ENCODE measurements at places on chromosomes 7 and 10.

DNA sequence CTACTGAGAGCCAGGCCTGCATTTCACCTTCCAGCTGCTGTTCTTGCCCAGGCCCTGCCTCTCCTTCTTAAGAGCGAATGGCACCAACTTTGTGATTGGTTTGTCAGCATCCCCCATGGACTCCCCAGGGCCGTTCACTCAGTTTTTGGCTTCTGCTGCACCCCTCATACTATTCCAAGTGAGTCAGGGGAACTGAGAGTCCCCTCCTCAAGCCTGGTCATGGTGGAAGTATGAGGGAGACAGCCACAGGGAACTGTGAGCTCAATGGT lies 62.4 kb upstream of the ANTXRL start:
- DNase-seq: no peak

DNA sequence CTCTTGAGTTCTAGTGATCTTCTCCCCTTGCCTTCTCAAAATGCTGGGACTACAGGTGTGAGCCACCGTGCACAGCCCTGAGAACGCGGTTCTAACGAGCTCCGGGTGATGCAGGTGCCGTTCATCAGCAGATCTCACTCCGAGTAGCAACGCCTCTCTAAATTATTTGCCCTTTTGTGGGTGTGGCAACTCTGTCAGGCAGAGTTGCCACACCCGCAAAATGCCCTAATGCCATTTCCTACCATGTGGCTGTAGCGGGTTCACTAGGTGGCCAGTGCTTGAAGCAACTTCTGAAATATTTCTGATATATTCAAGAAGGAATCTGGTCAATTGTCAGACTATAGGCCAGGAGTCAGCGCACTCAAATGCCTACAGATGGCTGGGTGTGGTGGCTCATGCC lies 62.9 kb upstream of the NMT2 start:
- no peak for DNase-seq

DNA sequence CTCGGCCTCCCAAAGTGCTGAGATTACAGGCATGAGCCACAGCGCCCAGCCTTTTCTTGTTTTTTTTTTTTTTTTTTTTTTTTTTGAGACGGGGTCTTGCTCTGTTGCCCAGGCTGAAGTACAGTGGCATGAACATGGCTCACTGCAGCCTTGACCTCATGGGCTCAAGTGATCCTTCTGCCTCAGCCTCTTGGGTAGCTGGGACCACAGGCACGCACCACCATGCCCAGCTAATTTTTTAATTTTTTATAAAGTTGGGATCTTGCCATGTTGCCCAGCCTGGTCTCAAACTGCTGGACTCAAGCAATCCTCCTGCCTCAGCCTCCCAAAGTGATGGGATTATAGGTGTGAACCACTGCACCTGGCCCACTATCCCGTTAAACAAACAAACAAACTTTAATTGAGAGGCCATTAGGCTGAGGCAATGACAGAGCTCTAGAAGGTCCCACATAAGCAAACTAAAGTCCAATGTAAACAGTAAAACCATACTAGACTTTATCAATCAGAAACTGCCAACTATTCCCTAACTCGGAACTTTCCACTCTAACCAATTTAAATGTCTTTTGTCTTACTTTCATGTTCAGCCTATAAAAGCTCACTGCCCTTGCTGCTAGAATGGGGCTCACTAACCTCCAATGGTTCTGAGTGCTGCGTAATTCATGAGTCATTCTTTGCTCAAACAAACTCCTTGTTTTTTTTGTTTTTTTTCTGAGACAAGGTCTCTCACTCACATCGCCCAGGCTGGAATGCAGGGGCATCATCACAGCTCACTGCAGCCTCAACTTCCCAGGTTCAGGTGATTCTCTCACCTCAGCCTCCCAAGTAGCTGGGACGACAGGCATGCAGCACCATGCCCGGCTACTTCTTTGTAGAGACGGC lies 1.9 kb downstream of the DHX32 start:
- DNase-seq: no peak

- no peak for DNase-seq
These were observed 105.8 kb downstream of the GRM8 start for GRCh38 chr7:127146746-127147536.

DNA sequence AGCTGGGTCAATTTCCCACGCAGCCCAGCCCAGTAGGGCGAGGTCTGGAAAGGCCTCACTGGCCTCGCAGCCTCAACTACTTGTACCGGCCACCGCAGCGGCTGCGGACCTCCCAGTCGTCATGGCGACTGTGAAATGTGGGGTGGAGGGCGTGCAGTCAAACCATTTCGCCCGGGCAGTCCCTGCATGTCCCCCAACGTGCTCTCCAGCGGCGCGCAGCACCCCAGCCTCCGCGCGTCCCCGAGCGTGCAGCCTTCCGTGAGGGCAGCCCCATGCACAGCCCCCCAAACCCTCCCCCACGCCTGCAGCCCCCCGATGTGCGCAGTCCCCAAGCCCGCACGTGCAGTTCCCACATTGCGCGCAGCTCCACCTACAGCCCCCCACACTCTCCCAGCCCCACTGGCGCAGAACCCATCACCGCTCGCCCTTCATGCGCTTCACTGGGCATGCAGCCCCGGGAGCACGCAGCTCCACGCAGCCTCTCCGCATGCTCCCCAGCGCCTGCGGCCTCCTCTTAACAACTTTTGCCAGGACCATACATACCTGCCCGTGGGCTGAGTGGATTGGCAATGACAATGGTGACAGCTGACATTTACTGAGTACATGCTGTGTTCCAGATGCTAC lies 34.5 kb upstream of the SFTPD start:
- no peak for DNase-seq

DNA sequence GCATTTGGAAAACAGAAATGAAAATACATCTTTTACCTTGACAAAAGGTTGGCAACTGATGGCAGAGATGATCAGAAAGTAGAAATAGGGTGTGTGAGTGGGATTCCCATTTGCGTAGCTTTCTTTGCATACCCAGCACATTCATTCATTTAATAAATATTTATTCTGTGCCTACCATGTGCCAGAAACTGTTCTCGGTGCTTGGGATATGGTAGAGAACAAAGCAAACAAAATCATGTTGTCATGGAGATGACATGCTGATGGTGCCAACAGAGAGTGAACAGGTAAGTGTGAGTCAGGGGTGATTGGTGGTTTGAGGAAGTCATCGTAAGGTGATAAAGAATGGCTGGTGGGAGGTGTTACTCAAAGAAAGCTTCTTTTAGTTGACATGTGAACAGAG lies 45.4 kb downstream of the CACNB2 start:
- DNase-seq: no peak

GRCh38 chr7:30170476-30171205 lies 35.9 kb downstream of the MTURN start:
- DNase-seq: peak; percentile 39

- DNase-seq: no peak
These were observed 75.6 kb upstream of the LYZL2 start for GRCh38 chr10:30705101-30705624.

- peak; percentile 33 for DNase-seq
These were observed 178.3 kb upstream of the KLF14 start for GRCh38 chr7:130912082-130912861.

DNA sequence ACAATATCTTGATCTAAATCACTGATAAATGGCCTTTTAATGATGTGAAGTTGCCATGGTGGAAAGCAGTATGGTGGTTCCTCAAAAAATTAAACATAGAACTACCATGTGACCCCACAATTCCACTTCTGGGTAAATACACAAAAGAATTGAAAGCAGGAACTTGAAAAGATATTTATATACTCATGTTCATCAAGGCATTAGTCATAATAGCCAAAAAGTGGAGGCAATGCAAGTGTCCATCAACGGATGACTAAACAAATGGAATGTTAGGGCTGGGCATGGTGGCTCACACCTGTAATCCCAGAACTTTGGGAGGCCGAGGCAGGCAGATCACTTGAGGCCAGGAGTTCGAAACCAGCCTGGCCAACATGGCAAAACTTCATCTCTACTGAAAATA lies 2.0 kb upstream of the DNAJC12 start:
- no peak for DNase-seq

DNA sequence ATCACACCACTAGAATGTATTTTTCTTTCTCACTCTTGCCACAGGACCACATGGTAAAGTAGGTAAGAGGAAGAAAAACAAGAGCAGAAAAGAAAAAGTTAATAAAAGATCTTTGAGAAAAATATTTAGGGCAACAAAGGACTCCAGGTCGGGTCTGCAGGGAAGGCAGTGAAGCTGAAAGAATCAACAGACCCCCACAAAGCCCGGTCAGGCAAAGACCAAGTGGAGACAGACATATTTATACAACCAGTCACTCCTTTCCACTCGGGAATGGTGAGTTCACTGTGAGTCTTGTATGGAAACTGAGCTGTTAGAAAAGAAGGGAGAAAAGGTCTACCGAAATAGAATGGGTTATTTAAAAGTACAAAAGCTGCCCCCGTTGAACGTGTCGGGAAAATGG lies 28.0 kb downstream of the RSU1 start:
- no peak for DNase-seq

DNA sequence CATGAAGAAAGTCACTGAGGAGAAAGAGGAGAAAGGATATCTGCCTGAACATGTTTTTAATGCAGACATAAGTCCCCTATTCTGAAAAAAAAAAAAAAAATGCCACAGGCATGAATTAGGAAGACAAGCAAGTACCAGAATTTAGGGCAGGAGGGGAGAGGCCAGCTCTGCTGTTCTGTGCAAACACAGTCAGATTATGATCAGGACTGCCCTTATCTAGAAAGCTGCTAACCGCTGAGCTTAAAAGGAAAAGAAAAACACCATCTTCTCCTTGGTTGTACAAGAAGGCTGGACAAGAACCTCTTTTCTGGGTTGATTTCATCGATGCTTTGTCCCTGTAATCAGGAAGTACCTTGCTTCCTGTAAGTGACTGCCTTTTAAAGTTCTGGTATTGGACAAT lies 15.3 kb upstream of the PWWP2B start:
- no peak for DNase-seq

GRCh38 chr10:28248092-28248491 lies 54.8 kb downstream of the MPP7 start:
- DNase-seq: no peak

- no peak for DNase-seq
These were observed 1.1 kb upstream of the IQUB start for GRCh38 chr7:123535517-123535916.

- no peak for DNase-seq
These were observed 330.9 kb downstream of the DNAJB6 start for GRCh38 chr7:157667731-157668130.

- no peak for DNase-seq
These were observed 1.3 kb downstream of the SEC61G start for GRCh38 chr7:54757711-54758110.

DNA sequence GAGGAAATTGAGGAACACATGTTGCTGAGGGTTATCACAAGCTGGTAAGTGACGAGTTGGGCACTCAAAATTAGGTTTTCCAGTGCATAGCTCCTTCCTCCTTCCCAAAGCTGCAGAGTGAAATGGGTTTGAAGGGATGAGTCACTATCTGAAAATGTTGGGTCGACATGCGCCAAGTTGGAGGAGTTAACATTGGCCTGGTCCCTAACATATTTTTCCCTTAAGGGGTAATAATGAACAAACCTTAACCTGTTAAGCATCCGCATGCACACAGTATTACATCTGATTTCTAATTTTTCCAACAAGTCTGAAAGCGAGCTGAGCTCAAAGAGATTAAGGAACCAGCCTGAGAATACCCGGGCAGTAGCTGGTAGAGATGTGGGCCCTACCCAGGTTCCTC lies 20.7 kb upstream of the TECTB start:
- no peak for DNase-seq

- DNase-seq: no peak
These were observed 48.8 kb upstream of the ZNF680 start for GRCh38 chr7:64611717-64612116.

- DNase-seq: no peak
These were observed 22.7 kb downstream of the ZNF365 start for GRCh38 chr10:62396864-62397263.

- peak; percentile 53 for DNase-seq
These were observed 473 bp downstream of the CYP51A1 start for GRCh38 chr7:92133737-92134270.
